ENCODE measurements at places on chromosomes 7 and 10. TPM values are rescaled to one million over a fixed set of nuclear protein-coding genes. Genes with fewer than 3 reads are reported as not detected.
A peak's percentile ranks its signal among the peaks of the same experiment; 100 is the strongest.

PRF1 gene
- total RNA-seq = not detected

ALDH18A1 gene
- total RNA-seq = 111 TPM

MYO3A gene
- not detected for total RNA-seq

DNA sequence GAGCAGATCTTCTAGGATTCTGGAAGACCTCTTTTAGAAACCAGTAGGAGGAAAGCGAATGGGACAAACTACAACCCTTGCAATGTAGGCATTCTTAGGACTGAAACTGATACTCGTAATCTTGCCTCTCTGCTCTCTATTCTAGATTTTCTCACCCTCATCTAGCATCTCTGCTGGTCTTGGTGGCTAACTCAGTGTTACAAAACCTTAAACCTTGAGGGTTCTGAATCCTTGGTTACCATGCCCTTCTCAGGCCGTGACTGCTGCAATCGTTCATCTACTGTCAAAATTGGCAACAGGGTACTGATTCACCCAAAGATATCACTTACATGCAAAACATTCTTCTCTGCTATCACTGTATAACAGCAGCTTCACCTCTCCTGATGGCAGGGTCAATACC lies 55.2 kb downstream of the SAMD9 start:
- no peaks in the 10 kb centered on the region for H3K4me1 ChIP-seq
- peaks cover 51% of the 10 kb centered on the region for H3K27me3 ChIP-seq
- no peak for DNase-seq
- H3K36me3 ChIP-seq = no peaks in the 10 kb centered on the region

DNA sequence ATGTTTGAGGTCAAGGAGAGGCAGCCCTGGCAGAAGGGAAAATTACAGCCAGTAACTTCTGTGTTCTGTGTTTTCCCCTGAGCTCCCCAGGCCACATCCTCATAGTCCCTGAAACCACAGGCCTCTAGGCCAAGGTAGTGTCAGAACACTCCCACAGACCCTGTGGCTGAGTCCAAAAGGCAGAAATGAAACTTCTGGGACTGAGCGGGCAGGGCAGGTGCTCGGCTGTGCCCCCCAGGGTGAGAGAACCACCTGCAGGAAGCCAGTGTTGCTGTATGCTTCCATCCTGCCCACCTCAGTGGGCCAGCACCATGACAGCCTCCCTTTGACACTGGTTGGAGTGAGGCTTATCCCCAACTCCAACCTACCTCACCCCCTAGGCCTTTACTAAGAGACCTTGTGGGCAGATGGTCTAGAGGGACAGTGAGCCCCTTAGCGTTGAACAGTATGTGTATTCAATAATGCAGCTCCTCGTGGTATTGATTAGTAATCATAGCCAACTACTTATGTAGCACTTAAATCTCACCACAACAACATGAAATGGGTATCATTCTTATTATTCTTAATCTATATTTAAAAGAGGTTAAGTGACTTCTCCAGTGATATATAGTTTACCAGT lies 30.3 kb downstream of the PIK3CG start:
- no peak overlapping the region for H3K4me3 ChIP-seq
- no peaks in the 10 kb centered on the region for H3K36me3 ChIP-seq
- H3K27me3 ChIP-seq = peaks cover 16% of the 10 kb centered on the region
- no peak for DNase-seq
- no peaks in the 10 kb centered on the region for H3K4me1 ChIP-seq

DNA sequence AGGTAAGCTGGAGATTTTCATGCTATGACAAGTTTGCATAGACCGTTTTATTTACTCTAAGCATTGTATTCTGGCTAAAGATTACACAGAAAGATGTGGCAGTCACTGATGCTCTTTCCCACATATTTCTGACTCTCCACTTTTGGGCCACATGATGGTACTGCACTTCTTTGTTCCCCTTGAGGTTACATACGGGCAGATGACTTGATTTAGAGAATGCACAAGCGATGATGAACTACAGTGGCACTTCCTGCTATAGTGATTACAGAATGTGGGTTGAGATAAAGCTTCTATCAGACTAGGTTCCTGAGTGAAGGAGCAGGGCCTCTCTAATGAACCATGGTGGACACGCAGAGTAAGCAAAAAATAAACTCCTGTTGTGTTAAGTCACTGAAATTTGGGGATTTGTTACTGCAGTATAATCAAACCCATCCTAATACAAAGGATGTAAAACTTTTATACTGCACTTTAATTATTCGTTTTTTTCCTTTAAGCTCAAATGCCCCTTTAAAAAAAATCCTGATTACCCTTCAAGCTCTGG lies 177.9 kb downstream of the TAX1BP1 start:
- H3K4me1 ChIP-seq = peaks cover 17% of the 10 kb centered on the region
- H3K4me3 ChIP-seq = no peak overlapping the region
- no peaks in the 10 kb centered on the region for H3K36me3 ChIP-seq

VSTM4 gene
- 0.70 TPM for total RNA-seq

- H3K27ac ChIP-seq = peak within 1 kb of the TSS; percentile 85
- no peaks in the 10 kb centered on the region for H3K36me3 ChIP-seq
- peaks cover 36% of the 10 kb centered on the region for H3K4me1 ChIP-seq
Observed at GRCh38 chr10:689452-690371, at the start of gene DIP2C. Gene DIP2C (minus strand): TSS chr10:689668. CDS start chr10:689578, 90 bp downstream.

- H3K27ac ChIP-seq = no peak overlapping the region
- H3K4me1 ChIP-seq = peaks cover 3% of the 10 kb centered on the region
- H3K36me3 ChIP-seq = no peaks in the 10 kb centered on the region
- no peak for DNase-seq
- H3K27me3 ChIP-seq = no peaks in the 10 kb centered on the region
- no peak overlapping the region for H3K4me3 ChIP-seq
Observed at GRCh38 chr7:38934536-38934935, 25.5 kb upstream of the VPS41 start.

- DNase-seq = no peak
- no peak overlapping the region for H3K4me3 ChIP-seq
- no peaks in the 10 kb centered on the region for H3K4me1 ChIP-seq
- no peaks in the 10 kb centered on the region for H3K36me3 ChIP-seq
- H3K27me3 ChIP-seq = peaks cover 4% of the 10 kb centered on the region
Observed at GRCh38 chr10:120437541-120437940, 19.5 kb upstream of the PLPP4 start.

DNA sequence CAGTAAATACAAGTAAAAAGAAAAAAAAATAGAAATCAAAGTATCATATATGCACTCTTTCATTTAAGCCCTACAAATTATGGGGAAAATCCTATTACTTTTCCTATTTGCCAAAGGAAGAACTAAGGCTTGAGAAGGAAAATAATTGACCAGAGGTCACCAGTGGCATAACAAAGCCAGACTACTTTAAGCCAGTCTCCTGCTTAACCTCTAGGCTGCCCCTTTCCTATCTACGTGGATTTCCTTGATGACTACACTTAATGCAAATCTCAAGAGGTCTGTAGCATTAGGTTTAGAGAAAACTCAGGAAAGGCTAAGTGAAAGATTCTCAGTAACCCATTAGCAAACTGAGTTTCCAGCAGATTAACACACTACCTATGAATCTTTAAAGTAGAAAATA lies 49.8 kb downstream of the TPK1 start:
- no peaks in the 10 kb centered on the region for H3K36me3 ChIP-seq
- peaks cover 3% of the 10 kb centered on the region for H3K27me3 ChIP-seq
- no peak overlapping the region for H3K27ac ChIP-seq
- H3K4me3 ChIP-seq = no peak overlapping the region
- DNase-seq = no peak

DNA sequence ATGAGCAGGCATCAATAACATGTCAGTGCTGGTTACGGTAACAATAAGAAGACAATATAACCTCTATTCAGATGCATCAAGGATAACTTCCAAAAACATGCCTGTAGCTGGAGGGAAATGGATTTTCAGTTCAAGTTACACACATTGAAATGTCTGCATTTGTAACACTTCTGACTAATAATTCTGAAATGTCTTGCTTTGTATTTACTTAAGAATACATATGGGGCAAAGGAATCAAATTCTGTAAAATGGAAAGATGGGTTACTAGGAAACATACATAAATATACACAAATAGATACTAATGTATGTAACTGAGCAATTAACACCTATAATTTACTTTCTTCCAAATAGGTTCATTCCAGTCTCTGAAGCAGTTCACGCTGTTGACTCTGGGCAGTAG lies 18.6 kb upstream of the MTPN start:
- no peaks in the 10 kb centered on the region for H3K27me3 ChIP-seq
- DNase-seq = no peak
- no peaks in the 10 kb centered on the region for H3K36me3 ChIP-seq
- no peak overlapping the region for H3K27ac ChIP-seq

- no peak for DNase-seq
- no peak overlapping the region for H3K27ac ChIP-seq
- H3K27me3 ChIP-seq = peaks cover 23% of the 10 kb centered on the region
Observed at GRCh38 chr10:33535866-33536265, 201.4 kb upstream of the NRP1 start.

PON1 gene
- not detected for total RNA-seq

DNA sequence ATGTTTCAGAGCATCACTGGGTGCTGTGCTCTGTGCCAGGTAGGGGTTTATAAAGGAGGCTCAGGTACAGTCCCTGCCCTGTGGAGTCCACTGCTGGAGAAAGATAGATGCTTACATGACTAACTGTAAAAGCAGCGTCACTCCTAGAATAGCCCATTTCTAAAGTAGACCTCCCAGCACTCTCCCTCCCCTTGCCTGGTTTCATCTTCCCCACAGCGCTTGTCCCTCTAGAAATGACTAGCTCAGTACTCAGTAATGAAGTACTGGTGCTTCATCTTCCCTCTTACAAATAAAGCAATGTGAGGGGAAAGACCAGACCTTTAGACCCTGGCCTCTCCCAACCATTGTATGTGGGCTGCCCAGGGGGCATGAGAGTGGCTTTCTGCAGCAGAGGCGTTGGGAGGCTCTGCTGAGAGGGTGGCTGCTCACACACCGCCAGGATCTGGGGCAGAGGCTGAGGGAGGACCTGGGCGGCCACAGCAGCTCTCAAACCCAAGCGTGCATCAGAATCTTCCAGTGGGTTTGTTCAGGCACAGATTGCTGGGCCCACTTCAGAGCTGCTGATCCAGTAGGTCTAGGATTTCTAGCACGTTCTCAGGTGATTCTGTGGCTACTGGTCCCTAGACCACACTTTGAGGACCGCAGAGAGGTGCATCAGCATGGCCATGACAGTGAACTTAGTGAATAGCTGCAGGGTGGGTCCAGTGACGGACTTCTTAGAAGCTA lies 110.3 kb upstream of the ANLN start:
- no peaks in the 10 kb centered on the region for H3K36me3 ChIP-seq
- H3K27ac ChIP-seq = peak overlapping the region; percentile 74
- H3K4me1 ChIP-seq = peaks cover 52% of the 10 kb centered on the region
- H3K27me3 ChIP-seq = no peaks in the 10 kb centered on the region
- DNase-seq = no peak

DNA sequence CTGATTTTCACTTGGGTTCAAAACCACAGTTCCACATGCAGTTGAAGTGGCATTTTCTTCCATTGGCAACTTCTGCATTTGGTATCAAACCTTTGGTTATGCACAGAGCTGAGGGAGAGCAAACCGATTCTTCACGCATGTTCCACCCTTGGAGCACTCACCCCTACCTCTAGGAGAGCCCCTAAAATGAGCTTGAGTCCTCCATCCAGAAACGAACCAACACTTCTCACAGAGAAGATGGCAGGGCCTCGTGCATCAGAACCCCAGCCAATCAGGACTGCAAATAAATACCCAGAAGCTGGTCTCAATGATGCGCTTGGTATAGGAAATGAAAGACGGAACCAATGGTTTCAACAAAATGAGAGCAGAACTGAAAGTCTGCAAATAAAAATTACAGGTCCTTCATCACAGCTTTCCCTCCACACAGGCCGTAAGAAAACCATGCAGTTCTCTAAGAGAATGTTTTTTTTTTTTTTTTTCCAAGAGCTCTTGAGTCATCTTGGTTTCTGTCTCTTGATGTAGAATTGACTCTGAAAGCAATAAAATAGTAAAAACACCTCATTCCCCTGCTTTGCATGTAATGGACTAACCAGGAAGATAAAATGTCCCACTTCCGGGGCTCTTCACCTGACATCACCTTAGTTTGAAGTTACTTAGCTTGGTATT lies 23.9 kb downstream of the KLF6 start:
- H3K36me3 ChIP-seq = no peaks in the 10 kb centered on the region
- H3K27me3 ChIP-seq = peaks cover 3% of the 10 kb centered on the region
- peak; percentile 8 for DNase-seq
- H3K27ac ChIP-seq = no peak overlapping the region
- H3K4me1 ChIP-seq = peaks cover 11% of the 10 kb centered on the region

OR2A42 gene
- total RNA-seq = 0.08 TPM

DNA sequence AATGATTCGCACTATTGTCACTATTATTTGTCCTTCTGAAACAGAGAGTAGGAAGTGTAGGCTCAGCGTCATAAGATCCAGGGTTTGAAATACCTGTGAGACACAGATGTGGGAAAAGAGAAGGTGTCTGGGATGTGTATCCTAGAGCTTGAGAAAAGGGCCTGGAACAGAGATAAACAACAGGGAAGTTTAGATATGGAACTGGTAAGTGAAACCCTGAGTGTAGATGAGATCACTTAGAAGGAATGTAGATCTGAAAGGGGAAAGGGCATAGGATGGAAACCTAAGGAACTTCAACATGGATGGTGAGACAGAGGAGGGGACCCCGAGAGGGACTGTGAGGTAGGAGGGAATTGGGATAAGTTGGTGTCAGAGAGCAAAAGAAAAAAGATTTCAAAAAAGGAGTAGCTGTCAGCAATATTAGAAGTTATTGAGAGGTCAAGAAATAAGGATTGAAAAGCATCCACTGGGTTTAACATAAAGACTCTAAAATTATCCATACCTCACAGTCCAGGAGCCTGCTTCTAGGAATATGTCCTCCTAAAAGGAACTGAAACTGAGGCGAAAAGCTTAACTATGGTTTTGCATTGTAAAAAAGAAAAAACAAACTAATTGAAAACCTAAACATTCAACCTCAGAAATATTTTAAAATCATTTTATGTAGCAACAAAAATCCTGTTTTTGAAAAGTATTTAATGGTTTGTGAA lies 119.2 kb upstream of the NPVF start:
- no peak overlapping the region for H3K4me3 ChIP-seq
- H3K4me1 ChIP-seq = no peaks in the 10 kb centered on the region
- no peak overlapping the region for H3K27ac ChIP-seq
- no peak for DNase-seq
- peaks cover 10% of the 10 kb centered on the region for H3K27me3 ChIP-seq

TRIM50 gene
- not detected for total RNA-seq

LRRN3 gene
- 0.56 TPM for total RNA-seq

TAS2R41 gene
- not detected for total RNA-seq

- no peak overlapping the region for H3K4me3 ChIP-seq
- peaks cover 3% of the 10 kb centered on the region for H3K4me1 ChIP-seq
- no peak overlapping the region for H3K27ac ChIP-seq
- no peak for DNase-seq
- no peaks in the 10 kb centered on the region for H3K36me3 ChIP-seq
Observed at GRCh38 chr10:51860257-51860656, 160.9 kb upstream of the CSTF2T start.

Data from osteocyte (in vitro differentiated cells).